ENCODE measurements at places on chromosomes 5 and 9.
A peak's percentile ranks its signal among the peaks of the same experiment; 100 is the strongest.

- no peak for DNase-seq
Observed at GRCh38 chr5:151449839-151450238, 2.4 kb downstream of the SLC36A1 start.

DNA sequence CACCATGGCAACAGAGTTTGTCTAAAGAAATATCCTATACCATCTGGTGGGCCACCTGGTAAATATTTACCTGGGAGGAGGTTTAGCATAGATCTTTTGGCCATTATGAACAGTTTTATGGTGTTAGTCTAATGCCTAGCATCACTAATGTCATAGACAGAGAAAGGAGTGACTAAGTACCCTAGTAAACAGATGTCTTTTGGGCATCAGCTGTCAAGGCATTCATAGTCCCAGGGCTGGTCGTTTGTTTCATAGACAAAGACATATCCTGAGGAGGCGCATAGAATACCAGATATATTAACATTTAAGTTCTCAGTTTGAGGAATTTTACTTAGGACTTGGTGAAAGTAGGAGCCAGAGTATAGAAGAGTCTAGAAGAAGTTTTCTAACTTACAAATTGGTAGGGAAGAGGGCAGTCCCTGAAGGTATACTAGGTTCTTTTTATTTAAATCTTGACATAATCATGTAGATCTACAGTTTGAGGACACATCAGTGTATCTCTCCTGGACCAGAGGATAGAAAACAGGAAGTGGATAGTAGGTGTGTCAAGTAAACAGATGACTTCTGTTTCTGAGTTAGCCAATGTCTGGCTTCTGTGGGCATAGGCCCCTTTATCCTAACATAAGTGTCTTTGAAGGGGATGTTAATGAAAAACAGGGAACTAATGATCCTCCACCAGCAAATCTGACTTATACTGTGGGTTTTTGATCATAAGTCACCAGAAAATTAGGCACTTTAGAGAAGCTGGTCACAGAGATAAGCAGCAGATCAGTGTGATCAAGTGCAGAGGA lies 105.0 kb upstream of the PRSS3 start:
- no peak for DNase-seq

GRCh38 chr9:131104016-131104740 lies 7.8 kb downstream of the AIF1L start:
- DNase-seq = no peak

DNA sequence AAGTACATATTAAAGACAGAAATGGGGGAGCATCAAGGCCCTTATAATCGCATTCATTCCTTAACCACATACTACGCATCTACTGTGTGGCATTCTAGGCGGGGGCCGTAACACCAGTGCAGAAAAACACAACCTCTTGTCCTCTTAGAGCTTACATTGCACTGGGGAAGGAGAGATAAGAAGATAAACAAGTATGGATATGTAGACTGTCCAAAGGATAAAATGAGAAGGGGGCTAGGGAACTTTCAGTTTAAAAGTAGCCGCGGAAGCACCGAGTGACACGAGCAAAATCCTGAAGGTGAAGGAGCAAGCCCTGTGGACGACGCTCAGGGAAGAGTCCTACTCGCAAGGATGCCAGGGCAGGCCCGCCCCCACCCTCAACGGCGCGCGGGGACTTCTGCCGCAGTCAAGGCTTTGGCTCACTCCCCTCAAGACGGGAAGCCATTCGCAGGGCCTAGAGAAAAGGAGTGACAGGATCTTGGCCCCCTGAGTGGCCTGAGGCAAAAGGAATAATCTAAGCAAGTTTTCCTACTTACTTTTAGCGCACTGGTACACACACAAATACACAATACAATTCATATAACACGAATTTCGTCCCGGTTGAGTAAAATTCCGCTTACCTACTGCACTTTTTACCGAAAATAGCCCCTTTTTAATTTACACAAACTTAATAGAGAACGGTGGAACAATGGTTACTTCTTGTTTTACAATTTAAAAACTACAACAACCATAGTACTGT lies 1.3 kb upstream of the NIPBL start:
- DNase-seq = peak; percentile 42

DNA sequence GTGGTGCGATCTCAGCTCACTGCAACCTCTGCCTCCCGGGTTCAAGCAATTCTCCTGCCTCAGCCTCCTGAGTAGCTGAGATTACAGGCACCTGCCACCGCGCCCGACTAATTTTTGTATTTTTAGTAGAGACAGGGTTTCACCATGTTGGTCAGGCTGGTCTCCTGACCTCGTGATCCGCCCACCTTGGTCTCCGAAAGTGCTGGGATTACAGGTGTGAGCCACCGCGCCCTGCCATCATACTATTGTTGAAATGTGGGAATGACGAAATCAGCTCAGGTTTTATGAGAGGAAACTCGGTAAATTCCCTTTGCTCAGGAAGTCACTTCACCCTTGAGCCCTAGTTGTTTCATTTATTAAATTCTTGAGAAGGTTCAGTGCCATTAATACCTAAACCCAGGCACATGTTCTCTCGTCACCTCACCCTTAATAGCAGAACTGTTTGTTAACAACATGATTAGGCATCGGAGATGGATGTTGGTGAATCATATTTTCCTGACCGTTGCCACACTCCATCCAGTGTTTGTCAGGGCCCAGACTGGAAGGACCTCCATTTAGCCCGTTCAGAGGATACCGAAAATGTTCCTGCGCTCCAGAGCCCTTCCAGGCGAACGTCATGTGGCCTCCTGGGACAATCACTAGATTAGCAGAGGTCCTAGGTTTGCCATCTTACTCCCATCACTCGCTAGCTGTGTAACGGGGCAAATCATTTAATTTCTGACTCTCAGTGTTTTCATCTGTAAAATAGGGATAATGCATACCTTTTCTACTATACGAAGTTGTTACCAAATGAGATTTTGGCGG lies 20.0 kb upstream of the CREBRF start:
- DNase-seq = no peak

- no peak for DNase-seq
Observed at GRCh38 chr5:150065346-150065745, 21.0 kb downstream of the CSF1R start.

DNA sequence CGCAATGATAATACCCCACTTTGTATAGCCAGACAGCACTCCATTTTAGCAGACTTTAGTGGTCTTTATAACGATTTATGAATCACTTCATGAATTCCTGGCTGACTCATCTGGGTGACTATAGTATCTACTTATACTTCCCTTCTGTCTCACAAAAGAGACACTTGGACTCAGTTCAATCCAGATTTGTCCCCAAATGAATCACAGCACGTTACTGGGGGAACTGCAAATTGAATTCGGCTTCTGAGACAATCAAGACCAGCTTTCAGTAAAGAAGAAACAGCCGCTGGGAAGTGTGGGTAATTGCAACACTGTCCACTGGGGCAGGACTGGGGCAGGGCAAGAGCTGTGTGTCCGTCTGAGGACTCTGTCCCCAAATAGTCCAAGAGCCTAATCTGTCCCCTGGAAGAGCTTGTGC lies 337.3 kb upstream of the RFX3 start:
- no peak for DNase-seq

DNA sequence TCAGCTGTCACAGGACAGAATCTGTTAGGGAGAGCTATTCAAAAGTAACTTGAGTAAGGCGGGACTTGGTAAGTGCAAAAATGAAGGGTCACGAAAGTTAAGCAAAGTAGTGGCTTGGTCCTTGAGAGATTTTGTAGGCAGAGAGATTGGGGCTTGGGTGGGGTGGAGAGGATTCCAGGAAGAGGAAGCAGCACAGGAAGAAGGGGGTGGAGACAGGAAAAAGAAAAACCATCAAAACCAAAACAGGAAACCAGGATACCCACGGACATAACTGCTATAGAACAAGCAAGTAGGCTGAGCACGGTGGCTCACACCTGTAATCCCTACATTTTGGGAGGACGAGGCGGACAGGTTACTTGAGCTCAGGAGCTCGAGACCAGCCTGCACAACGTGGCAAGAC lies 3.7 kb downstream of the ROPN1L start:
- peak; percentile 37 for DNase-seq

DNA sequence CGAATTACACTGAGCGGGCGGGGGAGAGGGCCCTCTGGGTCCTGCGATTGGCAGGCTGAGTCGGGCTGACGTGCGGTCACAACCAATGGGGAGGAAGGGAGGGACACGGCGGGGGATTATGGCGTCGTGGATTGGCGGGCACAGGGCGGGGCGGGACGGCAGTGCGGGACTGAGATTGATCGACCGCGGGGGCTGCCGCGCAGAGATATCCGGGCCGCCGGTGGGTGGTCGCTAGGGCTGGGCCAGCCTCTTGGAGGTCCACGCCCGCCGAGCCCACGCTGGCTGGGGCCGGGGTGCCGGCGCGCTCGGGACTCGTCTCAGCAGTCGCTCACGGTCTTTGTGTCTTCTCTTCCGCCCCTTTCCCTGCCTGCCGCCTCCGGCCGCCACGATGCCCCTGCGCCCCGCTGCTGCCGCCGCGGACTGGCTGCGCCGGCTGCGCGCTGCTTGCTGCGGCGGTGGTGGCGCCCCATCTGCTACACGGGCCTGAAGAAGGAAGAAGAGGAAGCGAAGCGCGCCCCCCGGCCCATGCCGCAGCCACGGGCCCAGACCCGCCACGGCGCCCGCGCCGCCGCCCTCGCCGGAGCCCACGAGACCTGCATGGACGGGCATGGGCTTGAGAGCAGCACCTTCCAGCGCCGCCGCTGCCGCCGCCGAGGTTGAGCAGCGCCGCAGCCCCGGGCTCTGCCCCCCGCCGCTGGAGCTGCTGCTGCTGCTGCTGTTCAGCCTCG lies at the start of gene RGMB:
TSS of gene RGMB (plus strand) at position 200 of the 728 bp plus-strand sequence. CDS start at position 608, 408 bp downstream.
- no peak for DNase-seq

DNA sequence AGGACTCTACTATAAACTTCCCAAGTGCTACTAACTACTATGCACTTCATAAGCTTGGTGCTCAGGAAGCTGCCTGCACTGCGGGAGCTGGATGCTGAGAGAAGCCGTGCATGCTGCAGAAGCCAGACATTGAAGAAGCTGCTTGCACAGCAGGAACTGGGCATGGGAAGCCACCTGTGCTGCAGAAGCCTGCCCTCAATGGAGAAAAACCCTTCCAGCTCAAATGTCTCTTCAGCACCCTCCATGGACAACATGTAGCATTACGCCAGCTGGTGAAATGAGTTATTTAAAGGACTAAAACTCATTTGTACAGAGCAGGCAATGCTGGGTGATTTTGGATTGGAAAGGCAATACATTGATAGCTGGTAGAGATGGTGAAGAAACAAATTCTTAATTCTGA lies 247.2 kb downstream of the KIF4B start:
- DNase-seq = no peak

DNA sequence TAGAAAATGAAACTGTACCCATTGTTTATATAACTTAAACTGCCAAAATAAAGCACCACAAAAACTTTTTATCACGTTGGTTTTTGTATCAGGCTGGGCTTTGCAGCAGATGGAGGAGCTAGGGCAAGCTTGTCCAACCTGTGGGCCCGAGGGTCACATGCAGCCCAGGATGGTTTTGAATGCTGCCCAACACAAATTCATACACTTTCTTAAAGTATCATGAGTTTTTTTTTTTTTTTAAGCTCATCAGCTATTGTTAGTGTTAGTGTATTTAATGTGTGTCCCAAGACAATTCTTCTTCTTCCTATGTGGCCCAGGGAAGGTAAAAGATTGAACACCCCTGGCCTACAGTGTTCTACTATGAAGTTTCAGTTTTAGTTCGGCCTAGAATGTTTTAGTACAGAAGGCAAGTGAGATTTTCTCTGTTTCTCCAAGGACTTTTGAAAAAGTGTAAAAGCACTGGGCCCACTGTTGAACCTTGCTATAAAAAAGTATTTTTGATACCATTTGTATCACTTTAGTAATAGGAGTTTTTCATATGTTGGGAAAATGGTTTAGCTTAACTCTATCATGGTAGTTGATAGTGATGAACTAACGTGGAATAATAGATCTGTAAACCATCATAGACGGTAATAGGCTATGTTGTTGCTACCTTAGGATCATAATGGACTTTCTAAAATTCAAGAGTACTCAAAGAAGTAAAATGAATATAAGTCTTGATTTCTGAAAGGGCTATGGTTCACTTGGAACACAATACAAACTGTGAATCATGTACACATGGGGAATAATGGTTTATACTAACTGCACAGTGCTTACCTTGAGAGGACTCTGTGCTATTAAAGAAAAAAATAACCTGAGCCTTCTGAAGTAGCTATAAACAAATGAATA lies 2.9 kb downstream of the CDKN2A start:
- no peak for DNase-seq

GRCh38 chr9:82168585-82168984 lies 180.0 kb downstream of the SPATA31D1 start:
- no peak for DNase-seq

GRCh38 chr9:126906091-126906490 lies 8.5 kb upstream of the RALGPS1 start:
- DNase-seq = no peak

- DNase-seq = no peak
Observed at GRCh38 chr9:19387317-19387716, 7.3 kb upstream of the RPS6 start.

Data from KG1 (cell line).